ENCODE measurements at places on chromosomes 5 and 9. TPM values are rescaled to one million over a fixed set of nuclear protein-coding genes. Genes with fewer than 3 reads are reported as not detected.
A peak's percentile ranks its signal among the peaks of the same experiment; 100 is the strongest.

DNA sequence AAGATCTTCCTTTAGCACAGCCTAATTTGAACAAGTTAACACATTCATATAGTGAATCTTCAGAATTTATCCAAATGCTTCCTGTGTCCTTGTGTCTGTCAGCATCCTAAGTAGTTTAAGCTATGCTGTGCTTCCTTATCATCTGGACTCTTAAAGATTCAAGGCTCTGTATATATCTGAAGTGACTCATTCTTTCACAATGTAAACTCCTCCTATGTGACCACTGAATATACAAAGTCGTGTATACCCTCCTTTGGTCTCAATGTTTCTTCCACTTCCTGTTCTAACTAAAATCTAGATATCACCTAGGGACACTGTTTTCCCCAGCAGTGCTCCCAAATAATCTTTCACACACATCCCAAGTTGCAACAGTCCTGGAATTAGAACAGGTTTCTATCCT lies 935.7 kb upstream of the NUDT12 start:
- DNase-seq, result no peak

DNA sequence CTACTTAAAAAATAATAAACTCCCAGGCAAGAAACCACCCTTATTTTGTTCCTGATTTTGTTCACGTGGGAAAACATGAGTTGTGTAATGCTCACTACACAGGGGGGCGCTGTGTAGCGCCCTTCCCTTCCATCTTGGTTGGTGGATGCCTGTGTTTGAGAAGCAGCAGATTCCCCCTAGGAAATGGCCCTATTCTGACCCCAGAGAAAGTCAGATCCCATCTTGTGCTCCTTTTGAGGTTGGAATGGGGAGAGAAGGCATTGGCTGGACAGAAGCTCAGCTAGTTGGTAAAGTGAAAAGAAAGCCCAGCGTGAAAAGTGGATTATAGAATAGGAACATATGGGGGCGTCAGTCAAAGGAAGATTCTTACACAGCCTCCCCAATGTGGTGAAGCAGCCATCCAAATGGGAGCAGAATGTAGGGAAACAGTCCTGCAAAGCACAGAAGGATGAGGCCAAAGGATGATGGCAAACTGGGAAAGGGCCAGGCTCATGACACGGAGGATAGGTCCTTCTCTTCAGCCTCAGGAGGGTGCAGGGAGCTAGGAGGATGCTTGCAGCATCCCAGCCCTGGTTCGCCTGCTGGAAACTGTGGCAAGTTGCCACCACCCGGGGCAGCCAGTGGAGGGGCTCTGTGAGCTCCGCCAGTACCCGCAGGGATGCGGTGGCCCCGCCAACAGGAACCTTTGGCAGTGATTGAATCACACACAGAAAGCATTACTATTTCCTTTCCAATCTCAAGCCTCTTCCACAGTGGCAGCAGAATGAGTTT lies 314.2 kb upstream of the DAP start:
- no peak for DNase-seq

GRCh38 chr5:64947801-64948200 lies 179.1 kb downstream of the CWC27 start:
- DNase-seq, result no peak

GRCh38 chr9:124254261-124254682 lies 3.5 kb upstream of the NEK6 start:
- no peak for DNase-seq

LCN15 gene
- 12.7 TPM for polyA plus RNA-seq

GRCh38 chr5:132799392-132799791 lies 13.7 kb upstream of the SOWAHA start:
- DNase-seq, result no peak

INSL6 gene
- not detected for polyA plus RNA-seq

DNA sequence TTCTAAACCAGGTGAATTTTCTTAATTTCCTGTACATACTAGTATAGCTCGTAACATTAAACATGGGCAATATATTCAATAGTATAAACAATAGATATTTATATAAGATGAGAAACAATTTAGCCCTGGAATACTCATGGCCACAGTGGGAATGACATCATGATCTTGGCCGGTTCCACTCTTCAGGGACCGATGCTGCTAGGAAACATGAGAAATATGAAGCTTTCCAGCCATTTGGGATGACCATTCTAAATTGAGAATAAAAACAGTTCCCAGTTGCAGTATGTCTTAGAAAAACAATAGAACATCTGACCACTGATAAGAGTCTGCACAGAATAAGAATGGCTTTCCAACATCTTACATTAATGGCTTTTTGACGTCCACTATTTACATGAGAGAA lies 33.3 kb upstream of the SLCO6A1 start:
- no peak for DNase-seq

GRCh38 chr9:106072421-106072820 lies 378.1 kb downstream of the TMEM38B start:
- no peak for DNase-seq

DNA sequence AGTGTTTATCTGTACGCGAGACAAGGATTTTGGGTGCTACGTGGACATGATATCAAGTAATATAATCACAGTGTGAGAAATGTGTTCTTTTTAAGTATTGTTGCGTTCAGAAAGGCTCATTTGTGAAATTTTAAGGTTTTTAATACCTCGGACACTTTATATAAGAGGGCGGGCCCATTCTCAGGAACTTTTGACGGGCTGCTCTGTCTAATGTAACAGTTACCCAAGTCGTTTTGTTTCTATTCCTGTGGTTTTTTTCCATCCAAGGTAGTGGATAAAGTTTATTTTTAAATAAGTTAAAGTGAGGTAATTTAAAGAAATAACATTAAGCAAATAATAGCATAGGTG lies 525 bp downstream of the SRP19 start:
- no peak for DNase-seq

DNA sequence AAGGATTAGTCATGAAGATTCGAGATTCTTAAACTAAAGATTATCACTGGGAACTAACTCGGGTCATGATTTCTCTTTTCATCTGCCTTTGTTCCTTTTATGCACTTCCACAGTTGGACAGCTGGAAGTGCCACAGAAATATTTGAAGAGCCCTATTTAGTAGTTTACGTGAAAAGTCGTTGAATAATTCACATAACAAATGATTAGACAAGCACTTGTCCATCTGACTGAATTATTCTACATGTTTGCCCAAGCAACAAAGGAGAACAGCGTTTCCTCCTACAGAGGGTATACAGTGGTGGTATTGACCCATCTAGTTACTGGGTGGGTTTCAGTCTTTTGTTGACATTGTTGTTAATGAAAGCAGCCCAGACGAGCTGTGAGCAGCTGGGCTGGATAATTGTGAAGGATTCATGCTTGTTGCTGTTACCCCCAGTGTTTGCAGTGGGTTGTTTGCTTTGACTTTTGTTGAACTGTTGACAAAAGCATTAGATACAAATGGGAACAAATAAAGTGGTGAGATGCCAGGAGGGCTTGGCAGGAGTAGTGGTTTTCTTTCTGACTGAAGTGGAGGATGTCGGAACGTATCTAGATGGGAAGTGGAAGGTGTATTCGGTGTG lies 96.2 kb downstream of the TLE4 start:
- DNase-seq, result no peak

GRCh38 chr9:592225-592624 lies 249.3 kb upstream of the DMRT1 start:
- peak; percentile 61 for DNase-seq

PCDHA1 gene
- polyA plus RNA-seq, result not detected

DNA sequence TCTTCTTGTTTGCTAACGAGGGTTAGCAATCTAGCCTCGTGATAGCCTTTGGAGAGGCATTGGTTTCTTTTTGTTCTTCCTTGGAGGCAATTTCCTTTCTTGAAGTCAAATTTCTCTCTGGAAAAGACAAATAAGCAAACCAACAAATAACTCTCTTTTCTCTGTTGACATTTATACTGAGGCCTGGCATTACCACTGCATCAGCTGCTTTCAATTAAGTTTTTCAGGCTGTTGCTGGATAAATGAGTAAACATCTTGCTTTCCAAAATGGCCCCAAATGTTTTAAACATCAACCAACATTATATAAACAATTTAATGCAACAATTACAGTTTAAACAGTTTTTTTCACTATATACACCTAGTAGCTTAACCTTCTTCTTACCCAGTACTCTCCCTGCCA lies 264.4 kb downstream of the HTR1A start:
- no peak for DNase-seq

GRCh38 chr9:5500441-5501235 lies 9.7 kb upstream of the PDCD1LG2 start:
- no peak for DNase-seq

- no peak for DNase-seq
Observed at GRCh38 chr5:143426437-143426991, 23.0 kb upstream of the NR3C1 start.

SHOC1 gene
- polyA plus RNA-seq, result 0.12 TPM

- no peak for DNase-seq
Observed at GRCh38 chr9:2624051-2624682, 2.6 kb downstream of the VLDLR start.

MAP3K1 gene
- 4.9 TPM for polyA plus RNA-seq

BAAT gene
- polyA plus RNA-seq, result 0.04 TPM

DNA sequence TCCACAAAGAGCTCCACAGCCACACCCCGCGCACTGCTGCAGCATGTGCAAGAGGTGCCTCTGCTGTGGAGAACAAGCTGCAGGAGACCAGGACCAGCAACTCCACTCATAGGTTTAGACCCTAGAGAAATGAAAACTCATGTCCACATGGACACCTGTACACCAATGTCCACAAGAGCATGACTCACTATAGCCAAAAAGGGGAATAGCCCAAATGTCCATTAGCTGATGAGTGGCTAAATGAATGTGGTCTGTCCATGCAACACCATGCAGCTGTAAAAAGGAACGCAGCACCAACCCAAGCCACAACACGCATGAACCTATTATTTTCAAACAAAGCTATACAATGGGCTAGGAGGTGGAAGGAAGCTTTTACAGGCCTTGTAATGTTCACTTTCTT lies 18.1 kb downstream of the DYNC2I2 start:
- no peak for DNase-seq

GRCh38 chr5:143086908-143087637 lies 316.4 kb downstream of the NR3C1 start:
- DNase-seq, result no peak

DNA sequence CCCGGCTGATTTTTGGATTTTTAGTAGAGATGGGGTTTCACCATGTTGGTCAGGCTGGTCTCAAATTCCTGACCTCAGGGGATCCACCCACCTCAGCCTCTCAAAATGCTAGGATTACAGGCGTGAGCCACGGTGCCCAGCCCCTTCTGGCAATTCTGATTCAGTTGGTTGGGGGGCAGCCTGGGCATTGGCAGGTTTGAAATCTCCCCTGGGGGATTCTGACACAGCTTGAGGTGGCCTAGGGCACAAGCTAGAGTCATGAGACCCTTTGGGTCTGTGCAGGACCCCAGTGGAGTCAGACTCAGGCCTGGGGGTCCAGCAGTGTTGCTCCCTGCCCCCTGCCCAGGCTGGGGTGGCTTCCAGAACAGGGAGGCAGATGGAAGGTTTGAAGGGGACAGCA lies 239.8 kb downstream of the PBX3 start:
- no peak for DNase-seq

- no peak for DNase-seq
Observed at GRCh38 chr5:7250611-7251010, 145.3 kb upstream of the ADCY2 start.

GRCh38 chr5:124342027-124342471 lies 404.4 kb downstream of the ZNF608 start:
- DNase-seq, result no peak

LHX6 gene
- polyA plus RNA-seq, result 7.7 TPM

DNA sequence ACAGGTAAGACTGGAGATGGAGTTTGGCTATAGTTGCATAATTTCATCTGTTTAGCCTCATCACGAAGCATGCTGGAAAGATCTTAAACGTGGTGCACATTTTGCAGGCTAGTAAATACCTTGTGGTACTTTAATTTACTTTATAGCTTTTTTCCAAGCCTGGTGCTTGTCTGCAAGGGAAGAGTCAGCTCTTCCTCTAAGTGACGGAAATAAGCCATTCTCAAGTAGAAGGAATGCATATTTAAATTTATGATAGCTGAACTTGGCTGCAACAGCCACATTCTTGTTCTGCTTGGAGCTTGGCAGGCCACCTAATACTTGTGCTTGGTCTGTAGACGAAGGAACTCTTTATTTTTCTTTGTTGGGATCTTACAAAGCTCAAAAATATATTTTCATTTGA lies 188.0 kb upstream of the PIK3R1 start:
- peak; percentile 16 for DNase-seq

SPINK5 gene
- 0.89 TPM for polyA plus RNA-seq

DNA sequence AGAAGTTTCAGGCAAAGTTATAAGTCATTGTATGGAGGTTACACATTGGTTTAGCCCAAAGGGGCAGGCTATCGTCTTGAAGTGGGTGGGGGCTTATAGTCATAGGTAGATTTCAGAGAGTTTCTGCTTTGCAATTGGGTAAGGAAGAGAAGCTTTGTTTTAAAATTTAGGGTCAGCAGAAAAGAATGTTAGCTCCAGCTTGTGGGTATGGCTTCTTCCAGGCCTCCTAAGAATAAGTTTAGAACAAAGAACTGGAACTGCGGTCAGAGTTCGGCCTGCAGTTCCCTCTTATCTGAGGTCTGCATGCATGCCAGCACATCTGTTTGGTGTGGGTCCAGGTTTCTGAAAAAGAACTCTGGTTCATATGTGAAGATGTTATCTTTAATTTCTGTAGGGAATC lies 96.1 kb downstream of the CYFIP2 start:
- DNase-seq, result no peak

- DNase-seq, result no peak
Observed at GRCh38 chr9:13428766-13429165, 149.3 kb upstream of the MPDZ start.

DNA sequence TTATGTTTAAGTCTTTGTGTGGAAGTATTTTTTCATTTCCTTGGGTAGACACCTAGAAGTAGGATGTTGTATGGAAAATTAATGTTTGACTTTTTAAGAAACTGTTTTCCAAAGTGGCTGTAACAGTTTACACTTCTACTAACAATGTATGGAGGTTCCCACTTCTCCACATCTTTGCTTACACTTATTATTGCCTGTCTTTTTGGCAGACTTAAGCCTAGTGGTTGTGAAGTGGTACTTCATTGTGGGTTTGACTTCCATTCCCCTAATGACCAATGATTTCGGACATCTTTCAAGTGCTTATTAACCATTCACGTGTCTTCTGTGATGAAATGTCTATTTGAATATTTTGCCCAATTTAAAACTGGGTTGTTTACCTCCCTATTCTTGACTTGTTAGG lies 91.5 kb upstream of the CDKN2B start:
- no peak for DNase-seq
